ENCODE measurements at places on chromosomes 13 and 19.

DNA sequence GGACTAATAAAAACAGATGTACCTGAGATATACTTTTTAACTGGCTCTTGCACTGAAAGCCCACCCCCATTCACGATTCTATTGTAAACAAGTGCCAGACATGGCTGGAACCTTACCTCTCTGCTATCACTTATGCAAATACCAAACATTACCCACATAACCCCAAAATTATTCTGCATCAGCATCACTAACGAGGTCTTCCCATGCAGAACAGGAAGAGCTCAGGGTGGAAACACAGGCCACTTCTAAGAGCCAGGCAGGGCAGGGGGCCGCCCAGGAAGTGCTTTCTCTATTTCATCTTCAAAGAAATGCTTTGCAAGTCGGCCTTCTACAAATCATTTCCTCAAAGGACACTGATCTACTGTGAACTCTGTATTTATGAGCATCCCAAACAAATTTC, 7.3 kb downstream of the IRS2 start:
- DNase-seq = no peak

- DNase-seq = peak; percentile 65
Observed at GRCh38 chr13:25371875-25372283, at the start of gene ATP8A2. Gene ATP8A2, plus strand, starts transcription at chr13:25371974. Its CDS starts 239 bp downstream, at chr13:25372213.

DNA sequence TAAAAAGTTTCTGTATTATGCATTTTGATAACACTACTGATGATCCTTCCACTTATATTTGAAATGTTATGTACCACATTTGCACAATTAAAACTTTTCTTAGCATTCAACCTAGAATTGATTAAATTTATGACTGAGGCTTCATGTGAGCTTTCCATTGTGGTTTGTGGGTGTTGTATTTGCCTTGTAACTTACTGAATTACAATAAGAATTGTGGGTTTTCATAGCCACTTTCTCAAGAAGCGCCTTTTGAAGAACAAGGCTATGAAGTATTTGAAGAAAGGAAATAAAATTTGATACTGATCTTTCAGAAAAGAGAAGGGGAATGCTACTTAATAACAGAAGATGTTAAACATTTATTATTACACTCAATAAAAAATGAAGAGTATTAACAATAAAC, 7.0 kb upstream of the TEX26 start:
- DNase-seq = no peak

GRCh38 chr19:33470686-33471085, 50.9 kb downstream of the PEPD start:
- no peak for DNase-seq

DNA sequence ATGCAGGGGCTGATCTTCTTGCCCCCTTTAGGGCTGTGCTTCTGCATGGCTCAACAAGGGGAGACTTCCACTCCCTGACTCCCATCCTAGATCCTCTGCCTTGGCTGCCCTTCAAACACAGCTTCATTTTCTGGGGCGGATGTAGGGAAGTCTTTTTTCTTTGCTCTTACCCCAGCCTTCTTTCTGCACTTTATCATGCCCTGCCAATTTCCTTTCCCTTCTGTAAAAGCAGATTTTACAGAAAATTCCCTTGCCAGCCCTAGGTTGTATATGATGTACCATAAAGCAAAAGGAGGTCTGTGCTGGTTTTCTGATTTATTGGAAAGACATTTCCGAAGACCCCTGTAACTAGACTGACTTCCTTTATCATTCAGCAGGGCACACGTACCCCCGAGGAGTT, 283.4 kb downstream of the SHISA2 start:
- DNase-seq = no peak

DNA sequence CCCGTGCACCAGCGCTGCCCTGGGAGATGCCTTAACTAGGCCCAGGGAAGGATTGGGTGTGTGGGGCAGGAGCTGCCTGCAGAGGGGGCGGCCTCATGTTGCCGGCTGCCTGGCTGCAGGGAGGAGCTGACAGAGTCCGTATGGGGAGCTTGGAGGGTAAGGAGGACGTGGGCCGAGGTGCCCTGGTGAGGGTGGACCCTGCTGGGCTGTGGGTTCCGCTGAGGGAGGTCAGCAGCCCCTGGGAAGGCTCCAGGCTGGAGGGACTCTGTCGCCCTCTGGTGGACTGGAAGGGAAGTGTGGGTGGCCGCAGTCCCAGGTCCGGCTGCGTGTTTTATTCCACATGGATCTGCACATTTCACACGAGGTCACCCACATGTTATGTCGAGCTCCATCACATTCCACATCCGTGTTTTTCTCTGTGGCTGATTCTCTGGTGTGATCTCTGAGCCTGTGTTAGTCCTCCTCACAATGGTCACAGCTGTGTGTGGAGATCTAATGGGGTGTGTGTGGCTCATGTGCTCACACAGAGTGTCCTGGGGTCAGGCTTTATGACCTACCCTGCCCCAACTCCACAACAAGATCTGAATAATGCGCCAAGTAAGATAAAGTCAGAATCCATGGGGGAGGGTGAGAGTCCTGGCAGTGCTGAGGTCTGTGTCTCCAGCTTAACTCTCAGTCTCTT, 1.8 kb upstream of the CEACAM8 start:
- DNase-seq = peak; percentile 73

DNA sequence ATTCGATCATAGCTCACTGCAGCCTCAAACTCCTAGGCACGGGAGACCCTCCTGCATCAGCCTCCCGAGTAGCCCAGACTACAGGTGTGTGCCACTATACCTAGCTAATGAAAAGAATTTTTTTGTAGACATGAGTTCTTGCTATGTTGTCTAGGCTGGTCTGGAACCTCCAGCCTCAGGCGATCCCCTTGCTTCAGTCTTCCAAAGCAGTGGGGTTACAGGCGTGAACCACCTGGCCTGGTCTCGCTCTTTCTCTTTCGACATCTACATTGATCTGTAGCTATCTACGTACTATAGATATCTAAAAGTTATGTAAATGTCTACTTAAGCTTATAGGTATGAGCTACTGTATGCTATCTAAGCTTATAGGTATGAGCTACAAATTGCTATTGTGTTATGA, 32.4 kb downstream of the NUMBL start:
- no peak for DNase-seq

- no peak for DNase-seq
Observed at GRCh38 chr19:44539236-44539826, 9.9 kb upstream of the CEACAM20 start.

GRCh38 chr13:113018676-113019465, 49.9 kb downstream of the MCF2L start:
- no peak for DNase-seq

DNA sequence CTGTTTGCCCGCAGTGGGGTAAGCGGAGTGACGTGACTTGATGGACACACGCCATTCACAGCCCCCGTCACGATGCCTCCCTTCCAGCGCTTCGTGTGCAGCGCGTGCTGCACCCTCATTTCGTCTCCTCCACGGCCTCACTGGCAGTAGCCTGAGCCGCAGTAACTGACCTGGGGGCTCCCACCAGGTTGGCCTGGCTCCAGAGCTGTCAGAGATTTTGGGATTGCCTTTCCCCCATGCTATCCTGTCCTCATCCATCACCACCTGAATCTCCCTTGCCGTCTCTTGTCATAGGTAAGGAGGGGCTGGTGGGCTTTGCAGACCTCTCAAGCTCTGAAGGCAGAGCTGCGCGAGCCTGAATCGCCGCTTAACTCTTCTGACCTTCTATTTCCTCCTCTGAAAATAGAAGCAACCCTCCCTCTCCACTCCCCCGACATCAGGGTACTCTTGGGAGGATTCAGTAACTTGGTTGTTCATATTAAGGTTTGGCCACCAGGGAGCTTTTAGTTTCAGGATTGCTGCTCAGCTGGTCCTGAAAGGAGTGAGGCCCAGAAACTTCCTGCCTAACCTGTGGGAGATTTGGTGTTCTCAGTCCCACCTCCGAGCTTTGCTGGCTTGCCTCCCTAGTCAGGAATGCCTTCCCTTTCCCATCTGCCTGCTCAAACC, 27.9 kb downstream of the SIGLEC5 start:
- DNase-seq = no peak

GRCh38 chr19:55264531-55264930, 5.7 kb upstream of the PPP6R1 start:
- no peak for DNase-seq

GRCh38 chr13:45490068-45490467, 25.3 kb downstream of the COG3 start:
- DNase-seq = no peak

GRCh38 chr19:50646074-50646807, 3.0 kb upstream of the C19orf81 start:
- DNase-seq = no peak

GRCh38 chr13:48511621-48512230, 21.2 kb downstream of the RCBTB2 start:
- no peak for DNase-seq

- no peak for DNase-seq
Observed at GRCh38 chr19:54612428-54612827, 17.9 kb upstream of the LILRB1 start.

GRCh38 chr19:36246006-36246481, 31.1 kb downstream of the ZNF146 start:
- DNase-seq = no peak

- no peak for DNase-seq
Observed at GRCh38 chr19:40630571-40631160, 29.5 kb downstream of the LTBP4 start.

GRCh38 chr13:33052506-33053280, 36.5 kb downstream of the KL start:
- DNase-seq = no peak

- DNase-seq = no peak
Observed at GRCh38 chr13:89968470-89968869, 1379.0 kb upstream of the MIR17HG start.

- no peak for DNase-seq
Observed at GRCh38 chr19:13382633-13382938, 123.7 kb downstream of the CACNA1A start.

GRCh38 chr19:43598445-43599240, 2.2 kb downstream of the ZNF576 start:
- no peak for DNase-seq

GRCh38 chr13:25654322-25654721, 282.5 kb downstream of the ATP8A2 start:
- no peak for DNase-seq

- no peak for DNase-seq
Observed at GRCh38 chr13:20439261-20439660, 86.4 kb downstream of the CRYL1 start.

GRCh38 chr19:42466521-42467182, 23.9 kb upstream of the CXCL17 start:
- DNase-seq = no peak

Measured in glutamatergic neuron (in vitro differentiated cells).